Left cardiac atrium (tissue), 4 donors: ENCODE measurements at places on chromosomes 7 and 10. TPM values are rescaled to one million over a fixed set of nuclear protein-coding genes. Genes with fewer than 3 reads are reported as not detected.

DNA sequence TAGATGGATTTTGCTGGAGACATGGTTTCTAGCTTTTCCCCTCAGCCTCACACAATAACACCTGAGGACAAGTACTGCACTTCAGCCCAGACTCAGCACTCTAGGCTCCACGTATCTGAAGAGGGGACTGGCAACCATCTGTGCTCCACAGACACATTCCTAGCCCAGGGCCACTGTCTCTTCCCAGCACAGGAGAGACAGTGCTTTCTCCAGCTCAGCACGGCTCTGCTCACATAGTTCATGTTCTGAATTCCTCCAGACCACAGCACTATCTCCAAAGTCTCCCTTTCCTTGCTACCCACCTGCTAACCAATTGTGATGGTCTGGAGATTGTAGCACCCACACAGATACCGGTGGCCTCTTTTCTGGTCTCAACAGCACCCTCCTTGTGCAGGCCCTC is 114.5 kb downstream of the HTR7 start:
- no peak for DNase-seq

GRCh38 chr10:1050554-1050953 is 1.6 kb upstream of the IDI1 start:
- no peak for DNase-seq

DNA sequence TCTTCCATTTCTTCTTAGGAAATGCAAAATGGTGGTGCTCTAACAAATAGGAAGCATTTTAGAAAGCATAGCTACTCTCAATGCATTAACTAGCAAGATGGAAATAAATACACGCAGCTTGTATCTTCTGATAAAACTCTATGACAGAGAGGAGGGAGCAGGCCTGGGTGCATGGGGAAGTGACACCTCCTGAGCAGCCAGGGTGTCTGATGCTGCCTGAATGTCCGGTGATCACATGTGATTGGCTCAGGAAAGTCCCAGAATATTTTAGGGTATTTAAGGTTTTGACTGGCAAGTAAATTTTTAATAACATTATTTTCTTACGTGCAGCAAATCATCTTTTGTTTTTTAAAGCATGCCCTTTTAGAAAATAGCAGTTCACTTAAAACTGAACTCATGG is 261.0 kb upstream of the KLF6 start:
- no peak for DNase-seq

DNA sequence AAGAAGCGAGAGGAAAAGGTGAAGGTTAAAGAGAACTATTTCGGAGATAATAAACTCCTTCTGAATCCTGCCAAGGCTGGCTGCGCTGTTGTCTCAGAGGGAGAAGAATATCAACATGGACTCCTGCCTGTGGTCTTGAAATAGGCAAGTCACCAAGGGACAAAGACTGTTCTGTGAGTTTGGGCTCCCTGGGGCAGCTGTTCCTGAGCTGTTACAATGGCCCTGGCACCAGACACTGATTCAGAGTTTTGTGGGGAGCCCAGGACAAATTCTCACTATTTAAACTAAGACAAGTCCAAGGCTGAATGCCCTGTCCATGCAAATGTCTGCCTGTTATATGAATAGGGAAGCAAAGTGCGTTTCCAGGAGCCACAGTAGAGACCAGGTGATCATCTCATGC is 81.4 kb downstream of the PRPF18 start:
- no peak for DNase-seq

DNA sequence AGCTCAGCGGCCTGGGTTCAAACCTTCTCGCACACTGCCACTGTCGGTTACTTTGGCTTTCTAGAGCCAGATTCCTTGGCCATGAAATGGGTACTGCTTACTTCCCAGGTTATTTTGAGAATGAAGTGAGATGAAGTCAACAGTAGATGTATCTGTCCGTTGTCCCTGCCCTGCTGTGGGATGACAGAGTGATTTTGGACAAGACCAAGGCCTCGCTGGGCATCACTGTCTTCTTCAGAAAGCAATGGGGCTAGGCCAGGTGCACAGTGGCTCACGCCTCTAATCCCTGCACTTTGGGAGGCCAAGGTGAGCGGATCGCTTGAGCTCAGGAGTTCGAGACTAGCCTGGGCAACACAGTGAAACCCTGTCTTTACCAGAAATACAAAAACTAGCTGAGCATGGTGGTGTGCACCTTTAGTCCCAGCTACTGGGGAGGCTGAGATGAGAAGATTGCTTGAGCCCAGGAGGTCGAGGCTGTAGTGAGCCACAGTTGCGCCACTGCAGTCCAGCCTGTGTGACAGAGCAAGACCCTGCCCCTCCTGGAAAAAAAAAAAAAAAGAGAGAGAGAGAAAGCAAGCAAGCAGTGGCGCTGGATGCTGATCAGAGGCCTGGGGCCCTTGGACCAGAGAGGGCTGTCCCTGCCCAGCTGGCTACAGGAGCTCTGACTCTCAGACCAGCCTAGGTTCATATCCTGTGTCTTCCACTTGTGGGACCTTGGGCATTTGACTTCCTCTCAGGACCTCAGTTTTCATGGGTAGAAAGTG is 25.8 kb downstream of the ZMIZ1 start:
- DNase-seq = no peak

DNAH11 gene
- total RNA-seq = 3.6 TPM
